ENCODE measurements at places on chromosomes 5 and 9.
A peak's percentile ranks its signal among the peaks of the same experiment; 100 is the strongest.

DNA sequence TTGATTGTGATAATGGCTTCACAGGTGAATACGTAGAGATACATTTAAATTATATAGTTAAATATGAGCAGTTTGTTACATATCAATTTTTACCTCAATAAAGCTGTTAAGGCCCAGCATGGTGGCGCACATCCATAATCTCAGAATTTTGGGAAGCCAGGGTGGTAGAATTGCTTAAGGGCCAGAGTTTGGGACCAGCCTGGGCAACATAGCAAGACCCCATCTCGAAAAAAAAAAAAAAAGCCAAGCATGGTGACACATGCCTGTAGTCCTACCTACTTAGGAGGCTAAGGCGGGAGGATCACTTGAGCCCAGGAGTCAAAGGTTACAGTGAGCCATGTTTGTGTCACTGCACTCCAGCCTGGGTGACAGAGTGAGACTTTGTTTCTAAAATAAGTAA lies 138.7 kb upstream of the TMEM161B start:
- no peak for DNase-seq

DNA sequence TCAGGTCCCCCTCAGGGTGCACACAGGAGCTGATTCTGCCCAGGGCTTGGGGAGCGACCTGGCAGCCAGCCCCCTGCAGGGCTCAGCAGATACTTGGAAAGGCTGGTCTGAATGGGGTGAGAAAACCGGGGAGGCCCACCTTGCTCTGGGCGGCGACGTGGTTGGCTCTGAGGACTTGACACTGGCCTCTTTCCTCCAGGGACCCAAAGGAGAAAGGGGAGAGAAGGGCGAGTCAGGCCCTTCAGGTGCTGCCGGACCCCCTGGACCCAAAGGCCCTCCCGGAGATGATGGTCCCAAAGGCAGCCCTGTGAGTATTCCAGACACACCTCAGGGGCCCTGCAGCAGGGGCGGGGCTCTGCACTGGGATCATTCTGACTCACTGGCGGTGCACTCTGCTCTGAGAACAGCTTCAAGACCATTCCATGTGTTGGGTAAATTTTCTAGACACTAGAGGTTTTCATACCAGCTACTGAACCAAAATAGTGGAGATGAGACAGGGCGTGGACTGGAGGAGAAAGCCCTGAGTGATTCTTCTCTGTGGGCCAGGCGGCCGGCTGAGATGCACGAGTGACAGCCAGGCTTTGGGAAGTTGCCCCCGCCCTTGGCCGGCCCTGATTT lies 65.9 kb upstream of the FCN2 start:
- no peak for DNase-seq

GRCh38 chr9:134234001-134234660 lies 69.8 kb upstream of the RNU6ATAC start:
- no peak for DNase-seq

- no peak for DNase-seq
Measured at GRCh38 chr9:90299968-90300367, 342.7 kb downstream of the DIRAS2 start.

DNA sequence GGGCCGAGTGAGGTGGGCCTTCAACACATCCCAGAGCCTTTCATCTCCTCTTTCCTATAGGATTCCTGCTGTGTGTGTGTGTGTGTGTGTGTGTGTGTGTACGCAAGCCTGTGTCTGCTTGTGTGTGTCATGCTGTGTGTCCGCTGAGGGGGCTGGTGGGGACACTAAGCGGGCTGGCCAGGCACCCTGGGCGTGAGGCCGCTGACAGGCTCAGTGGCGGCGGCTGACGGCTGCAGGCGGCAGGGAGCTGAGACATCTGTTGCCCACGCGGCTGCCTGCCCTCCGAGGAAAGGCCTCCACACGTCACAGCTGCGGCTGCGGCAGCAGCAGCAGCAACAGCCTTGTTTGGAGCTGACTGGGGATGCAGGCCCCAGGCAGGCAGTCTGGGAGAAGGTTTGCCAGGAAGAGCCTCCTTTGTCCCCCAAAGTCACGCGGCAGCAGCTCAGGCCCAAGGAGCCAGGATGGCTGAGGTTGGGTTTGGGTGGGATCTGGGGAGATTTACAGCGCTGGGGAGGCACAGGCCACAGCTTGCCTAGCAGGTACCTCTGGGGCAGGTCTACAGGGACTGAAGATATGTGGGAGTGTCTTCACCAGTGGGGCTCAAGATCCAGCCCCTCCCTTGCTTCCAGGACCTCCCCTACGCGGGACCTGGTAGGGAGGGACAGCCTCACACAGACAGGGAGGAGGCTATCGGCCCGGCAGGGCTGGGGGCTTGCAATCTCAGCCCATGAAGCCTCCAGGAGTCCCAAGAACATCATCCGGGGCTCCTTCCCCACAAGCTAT lies 1.8 kb downstream of the PDLIM4 start:
- no peak for DNase-seq

DNA sequence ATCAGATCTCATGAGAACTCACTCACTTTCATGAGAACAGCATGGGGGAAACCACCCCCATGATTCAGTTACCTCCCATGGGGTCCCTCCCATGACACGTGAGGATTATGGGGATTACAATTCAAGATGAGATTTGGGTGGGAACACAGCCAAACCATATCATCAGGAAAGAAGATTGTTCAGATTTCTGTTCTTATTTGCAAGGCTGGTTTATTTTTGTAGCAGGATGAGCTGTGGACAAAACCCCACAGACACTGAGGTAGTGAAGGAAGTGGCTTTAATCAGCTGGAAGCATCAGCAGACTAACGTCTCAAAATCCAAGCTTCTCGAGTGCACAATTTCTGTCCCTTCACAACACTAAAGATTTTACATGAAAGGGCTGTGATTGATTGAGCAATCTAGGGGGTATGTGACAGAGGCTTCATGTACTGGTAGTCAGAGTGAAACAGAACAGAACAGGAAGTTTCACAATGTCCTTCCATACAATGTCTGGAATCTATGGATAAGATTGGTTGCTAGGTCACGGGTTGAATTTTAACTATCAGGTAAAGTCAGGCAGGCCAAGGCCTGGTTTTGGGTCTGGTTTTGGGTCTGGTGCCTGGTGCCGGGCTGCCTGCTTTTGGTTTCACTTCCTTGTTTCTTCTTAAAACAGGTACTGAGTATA lies 91.3 kb upstream of the ZNF366 start:
- DNase-seq, result no peak

DNA sequence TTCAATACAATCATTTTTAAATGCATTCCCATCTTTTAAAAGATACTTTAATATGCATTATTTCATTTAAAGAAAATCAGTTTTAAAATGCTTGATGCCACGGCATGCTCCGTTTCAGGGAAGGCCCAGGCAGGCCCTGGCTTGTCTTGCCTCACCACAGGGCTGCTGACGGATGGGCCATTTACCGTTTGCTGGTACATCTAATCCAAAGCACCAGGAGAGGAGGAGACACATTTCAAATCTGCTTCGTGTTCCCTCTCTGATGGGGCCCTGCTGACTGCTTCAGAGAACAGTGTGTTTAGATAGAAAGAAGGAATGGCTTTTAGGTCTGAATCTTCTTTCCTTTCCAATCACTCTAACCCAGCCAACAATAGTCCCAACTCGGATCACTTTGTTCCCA lies 185.2 kb downstream of the DCP2 start:
- DNase-seq, result no peak

DNA sequence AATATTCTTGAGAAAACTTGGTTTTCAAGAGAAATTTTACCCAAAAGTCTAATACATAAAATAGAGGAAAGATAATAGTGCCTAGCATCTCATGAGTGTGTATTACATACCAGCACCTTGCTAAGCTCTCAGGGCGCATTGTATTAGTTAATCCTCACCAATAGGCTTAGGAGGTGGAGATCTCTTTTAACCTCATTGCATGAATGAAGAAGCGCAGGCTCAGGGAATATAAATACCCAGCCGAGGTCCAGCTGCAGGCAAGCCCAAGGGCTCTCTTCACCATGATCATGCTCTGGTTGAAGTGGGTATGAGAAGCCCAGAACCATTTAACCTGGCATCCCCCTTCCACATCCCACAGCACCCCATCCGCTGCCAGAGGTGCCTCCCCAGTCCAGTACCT lies 46.0 kb downstream of the CAMK2A start:
- DNase-seq, result no peak

DNA sequence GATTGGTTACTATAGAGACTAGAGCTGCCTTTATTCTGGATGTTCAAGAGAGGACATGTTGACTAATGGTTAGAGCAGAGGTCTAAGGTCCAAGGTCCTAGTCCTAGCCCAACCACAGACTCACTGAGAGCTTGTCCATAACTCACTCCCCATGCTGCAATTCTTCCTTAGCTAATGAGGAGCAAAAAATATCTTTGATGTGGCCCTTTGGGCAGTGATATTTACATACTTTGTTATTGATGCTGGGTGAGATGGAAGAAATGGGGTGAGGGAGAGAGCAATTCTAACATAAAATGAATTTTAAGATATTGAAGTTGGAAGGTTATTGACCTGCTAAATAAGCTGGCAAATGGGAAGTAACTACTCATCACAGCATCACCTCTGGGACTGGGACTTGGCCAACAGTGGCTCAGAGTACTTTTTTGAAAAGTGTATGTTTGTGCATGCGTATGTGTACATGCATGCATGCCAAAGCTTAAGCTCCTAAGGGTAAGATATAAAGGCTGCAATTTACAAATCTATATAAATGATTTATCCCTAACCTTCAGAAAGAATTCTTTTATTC lies 58.0 kb upstream of the ANKRD55 start:
- DNase-seq, result no peak

GRCh38 chr5:160506006-160507004 lies 84.7 kb downstream of the PTTG1 start:
- no peak for DNase-seq

GRCh38 chr9:134208310-134208841 lies 44.0 kb upstream of the RNU6ATAC start:
- no peak for DNase-seq

GRCh38 chr9:35908504-35909125 lies 675 bp upstream of the SPAAR start:
- no peak for DNase-seq

DNA sequence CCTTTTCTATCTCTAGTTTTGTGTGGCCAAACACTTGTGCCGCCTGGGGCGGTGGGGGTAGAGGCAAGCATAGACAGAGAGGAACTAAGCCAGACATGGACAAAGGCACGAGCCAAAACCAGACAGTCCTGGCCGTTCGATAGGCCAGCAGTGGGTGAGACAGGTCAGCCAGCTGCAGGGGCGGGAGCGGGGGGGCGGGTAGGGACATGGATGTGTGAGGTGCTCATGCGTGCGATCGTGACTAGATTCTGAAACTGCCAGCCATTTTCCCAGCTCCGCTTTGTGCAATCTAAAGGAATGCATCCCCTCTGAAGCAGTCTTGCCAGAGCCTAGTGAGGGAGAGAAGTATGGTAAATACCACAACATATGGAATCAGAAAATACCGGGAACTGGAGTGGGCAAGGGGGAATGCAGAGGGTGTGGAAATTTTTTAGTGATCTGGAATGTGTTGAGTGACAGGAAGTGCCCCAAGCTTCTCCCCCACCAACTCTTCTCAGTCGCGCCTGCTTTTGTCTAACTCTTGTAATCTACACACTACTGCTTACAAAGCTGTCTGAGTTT lies 111.9 kb downstream of the NR6A1 start:
- DNase-seq, result peak; percentile 69

DNA sequence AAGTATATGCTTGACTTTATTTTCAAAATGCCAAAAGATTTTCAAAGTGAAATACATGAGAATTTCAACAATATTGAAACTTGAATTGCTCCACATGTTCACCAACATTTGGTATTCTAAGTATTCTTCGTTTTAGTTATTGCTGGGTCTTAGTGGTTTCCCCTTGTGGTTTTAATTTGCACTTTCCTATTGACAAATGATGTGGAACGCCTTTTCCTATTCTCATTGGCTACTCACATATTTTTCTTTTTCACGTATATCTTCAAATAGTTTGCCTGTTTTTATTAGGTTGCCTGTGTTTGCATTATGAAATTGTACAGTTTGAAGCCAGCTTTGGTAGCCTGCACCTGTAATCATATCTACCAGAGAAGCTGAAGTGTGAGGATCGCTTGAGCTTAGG lies 405.7 kb upstream of the IRX2 start:
- DNase-seq, result no peak

DNA sequence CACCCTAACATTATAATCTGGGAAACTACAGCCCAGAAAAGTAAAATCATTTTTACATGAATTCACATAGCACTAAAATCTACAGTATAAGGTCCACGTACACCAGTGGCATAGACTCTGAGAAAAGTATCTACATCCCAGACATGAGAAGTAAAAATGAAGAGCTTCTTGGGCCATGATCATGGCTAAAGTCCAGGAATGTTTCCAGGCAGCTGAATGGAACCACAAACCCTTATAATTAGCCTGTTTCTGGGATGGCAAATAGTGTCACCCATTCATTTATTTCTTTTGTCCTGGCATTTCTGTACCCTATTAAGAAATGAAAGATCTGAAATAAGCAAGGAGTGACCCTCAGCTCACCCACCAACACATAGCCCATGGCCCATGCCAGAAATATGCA lies 217.9 kb downstream of the SPOCK1 start:
- DNase-seq, result no peak

GRCh38 chr9:17528859-17529258 lies 50.0 kb upstream of the SH3GL2 start:
- DNase-seq, result no peak

DNA sequence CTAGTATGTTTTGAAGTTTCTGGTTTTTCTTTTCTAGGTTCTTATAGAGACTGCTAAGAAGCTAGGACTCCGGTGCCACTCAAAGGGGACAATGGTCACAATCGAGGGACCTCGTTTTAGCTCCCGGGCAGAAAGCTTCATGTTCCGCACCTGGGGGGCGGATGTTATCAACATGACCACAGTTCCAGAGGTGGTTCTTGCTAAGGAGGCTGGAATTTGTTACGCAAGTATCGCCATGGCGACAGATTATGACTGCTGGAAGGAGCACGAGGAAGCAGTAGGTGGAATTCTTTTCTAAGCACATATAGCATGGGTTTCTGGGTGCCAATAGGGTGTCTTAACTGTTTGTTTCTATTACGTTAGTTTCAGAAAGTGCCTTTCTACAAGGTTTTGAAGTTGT lies 52.2 kb downstream of the MTAP start:
- no peak for DNase-seq

GRCh38 chr5:180367991-180368390 lies 14.9 kb upstream of the GFPT2 start:
- no peak for DNase-seq

DNA sequence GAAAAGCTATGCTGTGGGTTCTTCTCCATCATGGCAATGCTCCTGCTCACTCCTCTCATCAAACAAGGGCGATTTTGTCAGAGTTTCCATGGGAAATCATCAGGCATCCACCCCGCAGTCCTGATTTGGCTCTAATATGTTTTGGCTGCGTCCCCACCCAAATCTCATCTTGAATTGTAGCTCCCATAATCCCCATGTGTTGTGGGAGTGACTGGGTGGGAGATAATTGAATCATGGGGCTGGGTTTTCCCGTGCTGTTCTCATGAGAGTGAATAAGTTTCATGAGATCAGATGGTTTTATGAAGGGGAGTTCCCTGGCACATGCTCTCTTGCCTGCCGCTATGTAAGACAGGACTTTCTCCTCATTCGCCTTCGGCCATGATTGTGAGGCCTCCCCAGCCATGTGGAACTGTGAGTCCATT lies 163.8 kb downstream of the GADD45G start:
- no peak for DNase-seq

GRCh38 chr9:4206718-4207117 lies 93.2 kb downstream of the GLIS3 start:
- DNase-seq, result no peak

GRCh38 chr5:132830436-132831094 lies at the start of gene SHROOM1:
Gene SHROOM1 (minus strand): TSS chr5:132830647. CDS start chr5:132826140, 4,507 bp downstream.
- no peak for DNase-seq

GRCh38 chr9:69667306-69667705 lies 4.9 kb downstream of the APBA1 start:
- no peak for DNase-seq

- DNase-seq, result no peak
Measured at GRCh38 chr9:93013856-93014582, 44.5 kb upstream of the SUSD3 start.

GRCh38 chr5:93145767-93146166 lies 435.3 kb downstream of the NR2F1-AS1 start:
- no peak for DNase-seq

Measured in NCI-H1048 (cell line).